ENCODE measurements at places on chromosomes 7 and 10.

DNA sequence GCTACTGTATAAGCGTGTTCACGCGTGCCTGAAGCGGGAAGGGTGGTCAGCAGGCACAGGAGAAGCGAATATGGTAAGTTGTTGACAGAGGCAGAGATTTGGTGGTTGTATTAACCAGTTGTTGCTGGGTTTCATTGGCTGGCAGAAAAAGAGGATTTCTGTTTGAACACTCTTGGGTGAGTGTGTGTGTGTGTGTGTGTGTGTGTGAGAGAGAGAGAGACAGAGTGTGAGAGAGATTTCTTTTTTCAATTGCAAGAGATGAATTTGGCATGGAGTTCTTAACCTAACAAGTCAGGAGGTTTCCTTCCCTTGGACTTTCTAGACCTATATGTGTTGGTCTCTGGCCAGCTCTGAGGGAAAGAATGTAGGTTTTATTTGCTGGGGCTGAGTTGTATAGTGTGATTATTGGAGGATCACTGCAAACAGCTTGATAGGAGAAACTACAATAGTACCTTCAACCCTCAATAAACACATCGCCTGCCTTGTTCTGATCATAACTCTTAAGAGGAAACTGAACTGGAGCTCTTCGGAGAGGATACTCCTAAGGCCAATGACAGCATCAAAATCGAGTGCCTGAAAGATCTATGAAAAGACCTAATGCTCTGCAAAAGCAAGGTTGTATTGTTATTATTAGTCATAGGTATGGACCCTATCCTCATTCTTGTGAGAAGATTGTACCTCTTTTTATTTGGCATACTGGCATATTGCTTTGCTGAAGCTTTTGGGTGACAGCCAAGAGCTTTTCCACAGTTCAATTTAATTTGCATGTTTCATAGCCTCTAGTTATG is 1.2 kb downstream of the MCU start:
- DNase-seq: no peak

GRCh38 chr10:124176349-124177179 is 83.2 kb upstream of the CHST15 start:
- DNase-seq: no peak

GRCh38 chr10:105370692-105371091 is 729.6 kb downstream of the SORCS3 start:
- DNase-seq: no peak

DNA sequence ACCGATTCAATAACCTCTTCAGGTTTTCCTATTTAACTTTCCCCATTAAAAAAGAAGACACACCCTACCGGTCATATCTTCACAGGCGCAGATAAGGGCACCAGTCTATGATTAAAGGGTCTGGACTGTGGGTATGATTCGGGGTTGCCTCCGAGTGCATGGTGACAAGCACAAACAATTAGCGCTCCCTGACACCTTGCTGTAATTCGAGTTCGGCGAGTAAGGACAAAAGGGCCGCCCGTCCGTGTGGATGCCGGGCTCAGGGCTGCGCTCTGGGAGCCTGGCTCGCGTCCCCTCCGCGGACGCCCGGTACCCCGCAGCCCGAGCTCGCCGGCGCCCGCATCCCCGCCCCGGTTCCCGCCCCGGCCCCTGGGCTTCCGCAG is 111.9 kb upstream of the RHEB start:
- no peak for DNase-seq

DNA sequence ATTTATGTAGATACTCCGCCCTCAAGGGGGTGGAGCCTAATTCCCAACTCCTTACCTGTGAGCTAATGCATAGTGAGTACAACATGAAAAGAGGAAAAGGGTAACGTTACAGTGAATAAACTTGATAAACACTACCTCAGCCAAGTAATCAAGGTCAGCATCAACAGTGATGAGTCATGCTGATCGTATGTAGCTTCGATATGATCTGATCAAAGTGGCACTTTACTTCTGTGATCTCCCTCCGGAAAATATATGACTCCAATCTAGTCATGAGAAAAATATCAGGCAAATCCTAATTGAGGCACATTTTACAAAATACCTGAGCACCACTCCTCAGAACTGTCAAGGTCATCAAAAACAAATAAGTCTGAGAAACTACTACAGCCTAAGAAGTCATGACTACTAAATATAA is 70.4 kb downstream of the VTI1A start:
- no peak for DNase-seq

DNA sequence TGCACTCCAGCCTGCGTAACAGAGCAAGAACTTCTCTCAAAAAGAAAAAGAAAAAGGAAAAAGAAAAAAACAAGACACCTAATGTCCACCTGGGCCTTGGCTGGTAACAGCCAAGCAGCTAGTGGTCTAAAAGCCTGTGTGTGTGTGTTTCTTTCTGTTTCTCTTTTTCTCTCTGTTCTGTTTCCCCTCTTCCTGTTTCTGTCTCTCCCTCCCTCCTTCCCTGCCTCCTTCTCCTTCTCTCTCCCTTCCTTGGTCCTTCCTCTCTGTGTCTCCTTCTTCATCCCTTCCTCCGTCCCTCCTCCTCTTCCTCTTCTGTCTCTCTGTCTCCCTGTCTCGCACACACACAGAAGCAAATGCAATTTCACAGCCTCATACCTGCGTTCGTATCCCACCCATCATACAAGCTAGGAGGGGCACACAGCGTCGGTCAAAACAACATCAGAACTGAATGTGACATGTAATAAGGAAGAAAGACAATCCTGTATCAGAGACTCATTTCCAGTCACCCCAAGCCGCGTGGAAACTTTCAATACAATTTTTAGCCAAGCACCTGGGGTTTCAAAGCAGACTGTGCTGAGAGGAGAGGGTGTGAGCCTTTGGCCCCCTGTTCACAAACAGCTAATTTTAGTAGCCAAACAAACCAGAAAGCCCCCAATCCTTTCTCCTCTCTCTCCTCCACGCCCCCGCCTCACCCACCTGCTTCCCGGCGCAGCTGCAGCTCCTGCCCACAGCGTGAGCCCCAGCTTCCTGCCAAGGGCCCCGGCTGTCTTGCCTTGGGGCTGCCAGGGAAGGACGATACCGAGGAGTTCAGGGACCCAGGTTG is 50.2 kb upstream of the GNA12 start:
- DNase-seq: no peak

GRCh38 chr7:35792873-35793489 is 7.9 kb upstream of the SEPTIN7 start:
- DNase-seq: no peak

DNA sequence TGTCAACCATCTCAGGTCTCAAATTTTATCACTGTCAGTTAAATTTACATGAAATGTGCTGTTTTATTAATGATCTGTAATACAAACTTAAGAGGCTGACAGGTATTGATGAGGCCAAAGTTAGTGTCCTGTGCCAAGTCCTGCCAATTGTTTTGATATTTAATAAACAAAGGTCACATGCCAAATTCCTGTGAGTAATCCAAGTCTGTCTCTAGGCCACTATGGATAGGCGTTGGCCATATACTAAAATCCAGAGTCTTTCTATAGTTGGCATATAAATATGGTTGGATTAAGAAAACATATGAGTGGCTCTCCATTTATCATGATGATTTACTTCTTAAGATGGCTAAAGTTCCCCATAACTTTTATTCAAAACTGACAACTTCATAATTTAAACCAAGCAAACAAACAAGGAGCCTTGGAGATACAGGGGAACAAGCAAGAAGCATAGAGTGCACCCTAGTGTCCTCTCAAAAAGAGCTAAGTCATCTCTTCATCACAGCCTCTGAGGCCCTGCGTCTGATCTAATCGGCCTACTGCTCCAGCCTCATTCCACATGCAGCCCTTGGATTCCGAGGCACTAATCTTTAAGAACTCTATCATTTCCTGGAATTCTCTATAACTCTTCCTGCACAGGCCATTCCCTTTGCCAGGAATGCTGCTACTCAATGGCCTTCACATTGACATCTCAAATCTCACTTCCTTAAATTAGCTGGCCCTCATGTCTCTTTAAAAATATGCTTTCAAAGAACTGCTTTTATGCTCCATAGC is 32.7 kb upstream of the NRCAM start:
- no peak for DNase-seq

DNA sequence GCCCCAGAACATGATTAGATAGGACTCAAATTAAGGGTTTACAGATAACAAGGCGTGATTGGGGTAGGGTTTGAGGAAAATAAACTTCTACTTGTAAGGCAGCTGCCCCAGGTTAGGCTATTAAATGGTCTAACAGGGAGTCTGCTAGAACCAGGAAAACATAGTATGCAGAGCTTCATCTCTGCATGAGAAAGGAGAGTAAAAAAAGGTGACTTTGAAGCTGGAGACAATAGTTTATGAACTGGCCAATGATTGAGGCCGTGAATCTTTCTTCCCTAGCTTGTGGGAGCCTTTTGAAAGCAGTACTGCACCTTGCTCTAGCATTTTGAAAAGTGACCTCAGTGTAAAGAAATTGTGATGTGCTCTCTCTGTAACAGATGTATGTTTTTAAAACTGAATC is 48.5 kb upstream of the STARD3NL start:
- no peak for DNase-seq

DNA sequence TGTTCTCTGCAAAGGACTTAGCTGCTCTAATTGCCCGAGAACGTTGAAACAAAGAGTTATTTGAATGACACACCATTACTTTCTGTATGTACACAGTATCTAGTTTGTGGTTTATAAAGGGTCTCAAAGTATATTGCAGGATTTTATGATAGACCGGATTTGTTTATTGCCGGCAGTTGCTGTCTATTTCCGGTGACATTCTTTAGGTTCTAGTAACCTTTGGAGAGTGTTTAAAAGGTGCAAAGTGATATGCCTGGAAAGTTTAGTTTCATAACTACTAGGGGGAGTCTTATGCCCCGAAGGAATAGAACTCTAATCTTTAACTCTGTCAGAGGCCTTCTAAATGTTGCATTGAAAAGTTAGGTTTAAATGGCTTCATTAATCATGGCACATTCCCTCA is 63.8 kb downstream of the PAPSS2 start:
- no peak for DNase-seq

DNA sequence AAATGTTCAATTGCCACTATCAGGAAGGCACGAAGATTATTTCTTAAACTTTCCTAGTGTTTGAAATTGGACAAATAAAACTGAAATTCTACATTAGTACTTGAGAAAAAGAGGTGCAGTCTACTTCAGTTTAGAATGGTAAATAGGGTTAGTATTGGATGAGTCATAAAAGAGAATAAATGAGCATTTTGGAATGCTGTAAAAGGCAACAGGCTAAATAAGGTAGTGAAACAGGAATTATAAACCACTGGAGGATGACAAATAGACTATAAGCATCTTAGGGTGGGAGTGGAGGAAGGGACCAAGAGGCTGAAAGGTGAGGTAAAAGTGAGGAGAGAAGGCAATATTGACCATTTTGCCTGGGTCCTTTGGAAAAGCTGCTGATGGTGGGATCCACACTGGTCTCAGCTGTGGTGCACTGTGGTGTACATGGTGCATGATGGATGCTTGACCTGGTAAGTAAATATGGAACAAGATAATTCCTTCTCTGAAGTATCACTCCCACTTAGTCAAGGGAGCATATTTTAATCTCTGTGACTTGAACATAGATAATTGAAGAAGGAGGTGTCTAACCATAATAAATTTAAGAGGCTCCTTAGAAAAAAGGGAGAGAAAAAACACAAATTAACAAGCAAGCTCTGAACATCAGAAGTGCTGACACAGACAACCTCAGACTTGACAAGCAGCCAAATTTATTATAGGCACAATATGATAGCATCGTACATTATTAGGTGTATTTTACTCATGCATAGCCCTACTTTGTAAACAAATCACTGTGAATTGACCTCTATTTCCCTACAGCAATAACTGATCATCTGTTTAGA is 76.4 kb upstream of the SCIN start:
- no peak for DNase-seq

GRCh38 chr7:138842111-138842510 is 44.1 kb upstream of the ATP6V0A4 start:
- no peak for DNase-seq

DNA sequence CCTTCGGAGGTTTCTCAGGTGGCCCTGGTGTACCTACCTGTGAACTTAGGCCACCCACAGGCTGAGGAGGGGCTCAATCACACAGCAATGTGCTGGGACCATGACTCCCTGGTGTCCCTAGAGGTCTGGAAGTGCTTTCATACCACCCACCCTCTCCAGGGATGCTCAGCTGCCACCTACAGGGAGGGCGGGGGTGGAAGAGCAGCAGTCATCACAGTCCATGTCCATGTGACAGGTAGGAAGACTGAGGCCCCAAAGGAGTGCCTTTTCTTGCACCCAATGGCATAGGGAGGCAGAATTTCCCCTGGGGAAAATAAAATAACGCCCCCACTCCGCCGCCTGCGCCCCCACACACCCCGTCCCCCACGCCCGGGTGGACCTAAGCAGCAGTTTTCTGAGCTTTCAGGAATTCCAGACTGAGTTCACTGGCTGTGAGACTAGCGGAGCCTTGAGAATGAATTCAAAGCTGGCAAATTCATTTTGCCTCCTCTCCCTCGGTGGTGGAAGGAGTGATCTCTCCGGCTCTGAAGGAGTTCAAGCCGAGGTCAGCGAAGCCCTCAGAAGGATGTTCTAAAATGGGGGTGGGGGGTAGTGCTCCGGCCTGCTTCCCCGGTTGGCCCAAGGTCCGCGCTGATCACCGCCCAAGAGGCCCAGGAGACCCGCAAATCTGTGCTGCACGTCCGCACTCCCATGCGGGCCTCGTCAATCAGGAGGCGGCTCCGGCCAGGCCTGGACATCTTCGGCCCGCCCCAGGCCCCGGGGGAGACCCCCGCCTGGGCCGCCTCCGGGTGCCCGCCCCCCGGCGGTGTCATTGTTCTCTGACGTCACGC is 2.1 kb upstream of the ZMIZ1 start:
- no peak for DNase-seq

GRCh38 chr7:20998309-20998708 is 211.6 kb upstream of the SP8 start:
- no peak for DNase-seq

DNA sequence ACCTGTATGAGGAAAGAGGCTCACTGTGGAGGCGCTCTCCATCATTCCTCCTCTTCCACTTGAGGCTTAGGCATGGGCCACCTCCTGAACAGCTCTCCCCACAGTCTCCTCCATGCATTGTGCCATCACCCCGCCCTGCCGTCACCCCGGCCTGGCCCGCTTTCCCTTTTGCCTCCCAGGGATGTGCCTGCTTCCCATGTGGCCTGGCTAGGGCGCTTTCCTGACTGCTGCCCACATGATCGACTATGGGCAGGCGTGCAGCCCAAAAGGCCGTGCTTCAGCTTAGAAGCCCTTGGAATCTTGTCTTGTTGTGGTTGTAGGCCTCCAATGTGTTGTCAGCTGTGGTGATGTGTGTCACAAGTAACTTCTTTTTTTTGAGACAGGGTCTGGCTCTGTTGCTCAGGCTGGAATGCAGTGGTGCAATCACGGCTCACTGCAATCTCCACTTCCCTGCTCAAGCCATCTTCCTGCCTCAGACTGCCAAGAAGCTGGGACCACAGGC is 1.8 kb upstream of the ACTR3C start:
- DNase-seq: no peak

GRCh38 chr10:7523656-7524055 is 112.8 kb upstream of the SFMBT2 start:
- no peak for DNase-seq

DNA sequence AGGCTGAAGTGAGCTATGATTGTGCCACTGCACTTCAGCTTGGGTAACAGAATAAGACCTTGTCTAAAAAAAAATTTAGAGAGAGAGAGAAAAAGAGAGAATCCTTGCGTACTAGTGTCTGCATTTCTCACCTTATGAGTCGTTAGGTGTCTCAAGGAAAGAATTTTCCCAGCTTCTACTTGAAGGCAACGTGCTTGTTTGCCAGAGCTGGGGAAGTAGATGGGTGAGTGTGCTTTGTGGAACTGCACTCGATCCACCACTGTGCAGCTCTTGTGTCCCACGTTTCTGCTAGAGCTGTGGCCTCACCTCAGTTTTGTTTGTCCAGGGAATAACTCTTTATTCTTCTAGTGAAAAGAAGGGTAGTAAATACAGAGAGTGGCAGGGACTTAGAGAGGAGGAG is 38.9 kb downstream of the HDAC9 start:
- no peak for DNase-seq

Data from anterior cingulate cortex (tissue), 58 donors.